ENCODE measurements at places on chromosomes 6 and 20.

GRCh38 chr6:75934643-75935472, 137.6 kb downstream of the IMPG1 start:
- DNase-seq: peak; percentile 42

DNA sequence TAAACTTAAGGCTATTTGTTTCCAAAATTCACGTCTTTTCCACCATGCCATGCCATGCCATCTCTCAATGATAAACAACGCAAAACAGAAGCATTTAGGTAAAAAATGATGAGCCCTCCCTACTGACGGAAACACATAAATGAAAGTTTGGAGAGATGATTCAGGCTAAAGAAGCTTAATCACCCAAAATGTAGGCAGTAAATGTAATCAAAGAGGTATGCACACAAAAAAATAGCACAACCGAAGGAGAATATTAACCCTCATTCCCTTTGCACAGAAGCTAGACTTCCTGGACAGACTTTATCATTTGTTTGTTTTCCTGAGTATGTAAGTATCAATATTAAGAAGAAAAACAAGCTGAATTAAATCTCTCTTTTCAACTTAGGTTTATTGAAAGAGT, 28.8 kb downstream of the DCDC2 start:
- no peak for DNase-seq

- DNase-seq: no peak
These were observed 245.9 kb upstream of the HSF2 start for GRCh38 chr6:122153557-122153956.

DNA sequence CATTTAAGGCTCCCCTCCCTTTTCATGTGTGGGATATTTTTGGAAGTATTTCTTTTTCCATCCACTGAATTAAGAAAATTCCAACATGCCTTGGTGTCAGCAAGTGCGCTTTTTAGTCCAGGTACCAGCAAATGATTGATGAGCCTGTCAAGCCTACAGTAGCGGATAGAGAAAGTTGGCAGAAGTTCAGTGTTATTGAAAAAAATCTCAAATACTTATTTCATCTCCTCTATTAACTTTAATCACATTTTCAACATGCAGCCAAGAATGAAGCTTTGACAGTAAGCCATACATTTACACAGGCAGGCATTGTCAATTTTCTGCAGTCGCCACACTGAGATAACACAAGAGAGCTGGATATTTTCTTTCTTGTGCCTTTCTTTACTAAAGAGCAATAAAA, 50.4 kb downstream of the BLOC1S5 start:
- no peak for DNase-seq

DNA sequence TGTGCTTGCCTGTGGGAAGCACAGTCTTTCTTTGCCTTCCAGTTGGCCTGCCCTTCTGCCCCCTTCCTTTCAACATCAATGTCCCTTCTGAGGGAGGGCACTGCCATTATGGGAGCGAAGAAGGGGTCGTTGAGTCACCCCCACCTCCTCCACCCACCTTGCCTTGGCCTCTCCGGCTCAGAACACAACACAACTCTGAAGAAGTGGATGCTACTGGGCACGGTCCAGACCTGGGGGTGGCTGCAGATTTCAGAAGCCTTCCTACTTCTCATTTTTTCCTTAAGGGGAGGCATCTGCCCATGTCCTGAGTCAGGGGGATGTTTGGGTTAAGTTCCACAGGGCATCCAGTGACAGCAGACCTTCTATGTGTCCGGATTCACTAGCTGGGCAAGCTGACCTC, 72.1 kb downstream of the GFOD1 start:
- no peak for DNase-seq

All from brain pericyte (primary cell).